Tongue (tissue), 3 donors: ENCODE measurements at places on chromosomes 3 and 15.

GRCh38 chr3:186724911-186725310 lies 7.8 kb downstream of the KNG1 start:
- no peak for DNase-seq

- DNase-seq: no peak
Measured at GRCh38 chr3:6204891-6205290, 656.0 kb upstream of the GRM7 start.

DNA sequence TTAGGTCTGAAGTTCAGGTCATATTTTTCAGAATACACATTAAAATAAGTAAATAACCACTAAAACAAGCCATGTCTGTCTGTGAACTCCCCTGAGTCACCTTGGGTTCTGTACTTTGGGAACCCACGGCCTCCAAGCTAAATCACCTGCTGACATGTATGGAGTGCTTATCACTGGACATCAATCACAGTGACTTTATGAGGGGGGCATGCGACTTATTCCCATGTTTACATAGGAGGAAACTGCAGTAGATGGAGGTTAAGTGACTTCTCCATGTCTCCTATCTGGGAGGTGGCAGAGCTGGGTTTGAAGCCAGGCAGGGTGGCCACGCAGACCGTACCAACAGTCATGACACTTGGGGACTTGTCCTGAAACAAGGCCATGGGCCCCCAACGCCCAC lies 8.1 kb downstream of the ITIH4 start:
- DNase-seq: no peak

- DNase-seq: no peak
Measured at GRCh38 chr3:9198899-9199335, 50.5 kb downstream of the SRGAP3 start.

GRCh38 chr15:40751745-40752144 lies 3.3 kb downstream of the RMDN3 start:
- no peak for DNase-seq

DNA sequence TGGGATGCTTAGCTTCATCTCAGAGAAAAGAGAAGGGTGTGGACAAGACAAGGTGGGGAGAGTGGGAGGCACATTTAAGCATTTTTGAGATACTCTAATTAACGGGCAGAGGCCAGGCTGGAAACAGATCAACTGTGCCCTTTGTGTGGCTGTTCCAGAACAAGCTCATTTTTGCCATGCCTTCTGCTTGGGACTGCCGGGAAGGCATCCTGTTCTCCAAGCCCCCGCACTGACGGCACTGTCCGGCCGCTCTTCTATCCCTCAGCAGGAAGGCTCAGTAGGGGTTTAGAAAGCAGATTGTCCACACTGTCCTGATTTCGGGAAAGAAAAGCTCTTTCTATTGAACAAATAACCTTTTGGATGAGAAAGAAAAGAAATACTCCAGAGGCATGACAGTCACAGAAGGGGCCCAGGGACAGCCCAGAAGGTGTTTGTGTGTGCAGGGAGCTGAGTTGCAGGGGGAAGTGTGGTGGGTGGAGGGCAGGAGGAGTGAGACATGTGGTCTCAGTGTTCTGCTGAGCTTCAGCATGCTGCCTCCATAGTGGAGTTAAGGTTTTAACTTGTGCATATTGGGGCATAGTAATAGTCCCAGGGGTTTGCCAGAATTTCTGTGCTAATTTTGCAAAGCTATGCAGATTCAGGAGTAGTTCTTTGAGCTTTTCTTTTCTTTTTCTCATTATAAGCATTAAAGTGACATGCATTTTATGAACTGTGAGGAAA lies 27.3 kb downstream of the SV2B start:
- DNase-seq: no peak

GRCh38 chr15:65532738-65533051 lies 2.4 kb downstream of the HACD3 start:
- no peak for DNase-seq

DNA sequence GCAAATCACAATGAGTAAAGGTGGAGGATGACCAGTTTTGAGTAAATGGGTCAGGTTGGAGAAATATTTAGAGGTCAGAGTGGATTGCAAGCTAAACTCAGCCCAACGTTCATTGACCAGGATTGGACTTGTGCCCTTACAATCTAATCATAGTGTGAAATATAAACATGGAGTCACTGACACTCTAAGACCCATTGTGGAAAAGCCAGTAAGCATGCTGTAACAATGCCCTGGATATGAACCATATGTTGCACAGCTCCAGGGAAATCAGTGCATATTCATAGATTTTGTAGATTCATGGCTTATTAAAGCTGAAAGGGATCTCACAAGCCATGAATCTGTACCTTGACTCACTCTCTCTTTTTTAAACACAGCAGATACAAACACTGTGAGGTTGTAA lies 660.2 kb upstream of the LMCD1 start:
- DNase-seq: peak; percentile 5
